ENCODE measurements at places on chromosomes 3 and 15.

DNA sequence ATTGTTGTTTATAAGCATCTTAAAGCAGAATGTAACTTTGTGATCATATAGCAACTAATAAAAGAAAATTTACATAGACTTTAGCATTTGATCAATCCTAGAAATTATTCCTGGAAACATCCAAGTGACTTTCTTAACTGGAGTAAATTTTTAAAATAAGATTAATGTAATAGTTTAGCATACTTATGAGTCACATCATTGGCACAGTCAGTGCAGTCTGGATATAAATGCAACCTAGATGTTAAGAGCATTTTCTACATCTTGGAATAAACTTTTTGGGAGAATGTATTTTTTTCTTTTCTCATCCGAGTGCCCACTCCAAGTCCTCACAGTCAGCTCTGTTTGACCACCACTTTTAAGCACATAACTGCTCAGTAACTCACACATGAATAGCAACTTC lies 324.6 kb upstream of the PLSCR5 start:
- no peak for DNase-seq

- peak; percentile 91 for DNase-seq
Observed at GRCh38 chr15:73982222-73982962, 9.7 kb downstream of the STOML1 start.

DNA sequence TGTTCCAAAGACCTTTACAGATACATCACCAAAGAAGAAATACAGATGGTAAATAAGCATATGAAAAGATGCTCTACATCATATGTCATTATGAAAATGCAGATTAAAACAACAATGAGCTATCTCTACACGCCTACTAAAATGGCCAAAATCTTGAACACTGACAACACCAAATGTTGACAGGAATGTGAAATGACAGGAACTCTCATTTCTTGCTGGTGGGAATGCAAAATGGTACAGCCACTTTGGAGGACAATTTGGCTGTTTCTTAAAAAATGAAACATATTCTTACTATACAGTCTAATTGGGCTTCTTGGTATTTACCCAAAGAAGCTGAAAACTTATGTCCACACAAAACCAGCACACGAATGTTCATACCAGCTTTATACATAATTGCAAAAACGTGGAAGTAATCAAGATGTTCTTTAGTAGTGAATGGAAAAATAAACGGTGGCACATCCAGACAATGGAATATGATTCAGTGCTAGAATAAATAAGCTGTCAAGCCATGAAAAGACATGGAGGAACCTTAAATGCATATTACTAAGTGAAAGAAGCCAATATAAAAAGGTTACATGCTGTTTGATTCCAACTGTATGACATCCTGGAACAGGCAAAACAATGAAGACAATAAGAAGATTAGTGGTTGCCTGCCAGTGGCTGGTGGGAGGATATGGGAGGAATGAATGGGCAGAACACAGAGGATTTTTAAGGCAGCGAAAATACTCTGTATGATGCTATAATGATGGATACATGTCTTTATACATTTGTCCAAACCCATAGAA lies 81.3 kb upstream of the NEDD4 start:
- no peak for DNase-seq

- no peak for DNase-seq
Observed at GRCh38 chr3:159978353-159978752, 10.3 kb upstream of the IL12A start.

DNA sequence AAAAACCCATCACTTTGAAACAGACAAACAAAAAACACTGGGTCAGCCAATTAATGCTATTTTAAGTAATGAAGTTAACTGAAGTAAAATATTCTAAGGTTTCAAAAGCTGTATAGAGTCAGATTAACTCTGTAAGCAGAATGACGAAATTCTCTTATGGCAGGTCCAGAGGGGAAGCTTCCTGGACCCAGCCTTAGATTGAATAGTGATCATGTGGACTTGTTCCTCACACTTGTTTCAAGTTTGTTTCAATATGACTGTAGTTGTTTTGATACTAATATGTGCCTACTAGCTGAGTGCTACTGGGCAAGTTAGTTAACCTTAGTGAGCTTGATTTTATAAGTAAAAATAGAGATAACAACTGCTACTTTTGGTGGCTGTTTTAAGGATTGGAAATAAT lies 32.6 kb downstream of the PLS1 start:
- DNase-seq: no peak

- DNase-seq: no peak
Observed at GRCh38 chr15:39641191-39641889, 60.5 kb downstream of the THBS1 start.

DNA sequence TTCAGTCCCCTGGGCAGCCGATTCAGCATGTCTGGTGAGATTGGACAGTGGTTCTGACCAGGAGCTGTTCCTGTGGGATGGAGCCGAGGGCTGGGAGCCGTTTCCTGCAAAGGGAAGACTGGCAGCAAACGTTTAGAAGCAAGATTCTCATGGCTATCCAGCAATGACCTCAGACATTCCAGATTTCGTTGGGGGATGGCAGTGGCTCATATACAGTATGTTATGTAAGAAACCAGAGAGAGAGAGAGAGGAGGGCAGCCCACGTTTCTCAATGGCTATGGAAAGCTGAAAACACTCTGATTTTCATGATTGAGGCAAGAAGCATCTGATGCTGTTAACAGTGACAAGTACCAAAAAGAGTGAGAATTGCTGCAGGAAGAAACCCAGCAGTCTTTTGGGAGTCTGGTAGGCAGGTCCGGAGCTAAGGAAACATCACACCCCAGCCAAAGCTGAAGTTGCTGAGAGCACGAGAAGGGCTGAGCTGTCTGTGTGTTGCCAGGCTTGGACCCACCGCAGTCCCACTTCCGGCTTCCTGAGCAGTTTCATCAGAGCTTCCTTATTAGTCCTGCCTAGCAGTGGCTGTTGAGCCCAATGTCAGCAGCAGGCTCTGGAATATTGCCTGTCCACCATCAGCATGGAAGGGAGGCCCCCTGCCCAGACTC lies 25.6 kb upstream of the VPS8 start:
- peak; percentile 89 for DNase-seq

GRCh38 chr3:95797081-95797480 lies 1017.3 kb upstream of the EPHA6 start:
- DNase-seq: no peak

- DNase-seq: no peak
Observed at GRCh38 chr15:94027581-94027980, 203.8 kb upstream of the MCTP2 start.

GRCh38 chr15:31561156-31561555 lies 234.5 kb downstream of the KLF13 start:
- DNase-seq: no peak

- no peak for DNase-seq
Observed at GRCh38 chr15:48361685-48362084, 30.5 kb downstream of the DUT start.

DNA sequence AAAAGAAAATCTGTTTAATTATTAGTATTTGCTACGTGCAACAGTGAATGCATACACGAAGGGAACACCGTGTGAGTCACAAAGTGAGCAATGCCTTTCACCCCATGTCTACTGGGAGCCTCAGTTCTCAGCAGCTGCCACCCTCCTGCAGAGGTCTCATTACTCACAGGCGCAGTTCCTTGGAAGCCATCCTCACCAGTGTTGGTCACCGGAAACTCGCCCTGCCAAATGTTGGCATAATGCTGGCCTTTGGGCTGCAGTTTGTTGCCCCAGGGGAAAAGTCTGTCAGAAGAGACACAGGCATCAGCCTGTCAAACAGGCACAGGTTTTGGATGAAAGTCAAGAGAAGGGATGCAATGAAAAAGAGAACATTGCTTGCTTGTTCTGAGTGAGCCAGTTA lies 50.1 kb downstream of the SUMF1 start:
- no peak for DNase-seq

DNA sequence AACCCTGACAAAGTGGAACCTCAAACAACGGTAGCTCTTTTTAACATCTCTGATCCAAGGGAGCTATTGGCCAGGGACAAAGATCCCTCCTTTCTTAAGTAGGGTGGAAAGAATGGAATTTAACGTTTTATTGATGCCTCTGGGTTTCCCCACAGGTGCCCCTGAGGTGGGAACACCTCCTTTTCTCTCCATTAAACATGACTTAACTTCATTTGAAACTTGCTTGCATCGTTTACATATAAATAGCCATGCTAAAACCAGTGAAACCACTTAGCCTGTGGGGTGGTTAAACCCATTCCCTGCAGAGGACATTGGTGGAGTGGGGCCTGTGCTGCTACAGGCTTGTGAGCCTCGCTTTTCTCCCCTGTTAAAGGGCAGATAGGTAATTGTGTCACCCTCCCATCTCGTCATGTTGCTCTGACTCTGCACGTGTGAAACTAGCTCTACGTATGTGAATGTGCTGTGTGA lies 9.7 kb downstream of the CGNL1 start:
- DNase-seq: no peak

GRCh38 chr3:32281570-32282106 lies 43.2 kb downstream of the CMTM8 start:
- no peak for DNase-seq

DNA sequence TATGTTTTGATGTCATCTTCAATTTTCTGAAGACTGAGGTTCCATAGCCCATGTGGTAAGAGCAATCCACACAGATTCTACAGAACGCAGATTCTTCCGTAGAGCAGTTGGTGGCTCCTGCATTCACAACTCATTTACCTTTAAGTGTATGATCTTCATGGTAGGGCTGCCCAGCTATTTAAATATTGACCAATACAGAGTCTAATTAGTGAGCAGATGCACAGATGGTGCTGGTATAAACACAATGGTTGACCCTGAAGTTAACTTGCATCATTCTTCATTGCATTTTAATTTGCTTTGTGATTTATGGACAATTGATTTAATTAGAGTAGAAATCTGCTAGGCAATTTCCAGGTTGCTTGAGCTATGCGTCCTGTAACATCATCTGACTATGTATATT lies 269.2 kb downstream of the SQOR start:
- no peak for DNase-seq

DNA sequence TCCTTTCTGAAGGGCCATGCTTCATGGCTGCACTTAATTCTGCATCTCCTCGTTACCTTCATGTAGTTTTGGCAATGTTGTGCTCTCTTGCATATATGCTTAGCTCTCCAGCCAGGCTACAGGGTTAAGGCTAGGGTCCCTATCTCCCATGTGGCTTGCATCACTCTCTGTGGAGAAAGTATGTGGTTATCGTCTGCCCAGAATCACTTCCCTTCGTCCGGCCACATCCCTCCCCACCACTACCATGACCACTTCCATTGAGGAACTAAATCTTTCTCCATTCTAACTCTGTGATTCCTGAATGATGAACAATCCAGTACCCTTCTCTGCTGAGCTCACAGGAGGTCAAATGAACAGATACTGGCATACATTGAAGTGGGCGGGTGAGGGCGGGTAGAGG lies 34.0 kb downstream of the WWTR1 start:
- DNase-seq: no peak

- DNase-seq: no peak
Observed at GRCh38 chr3:186268616-186269448, 93.2 kb downstream of the DGKG start.

DNA sequence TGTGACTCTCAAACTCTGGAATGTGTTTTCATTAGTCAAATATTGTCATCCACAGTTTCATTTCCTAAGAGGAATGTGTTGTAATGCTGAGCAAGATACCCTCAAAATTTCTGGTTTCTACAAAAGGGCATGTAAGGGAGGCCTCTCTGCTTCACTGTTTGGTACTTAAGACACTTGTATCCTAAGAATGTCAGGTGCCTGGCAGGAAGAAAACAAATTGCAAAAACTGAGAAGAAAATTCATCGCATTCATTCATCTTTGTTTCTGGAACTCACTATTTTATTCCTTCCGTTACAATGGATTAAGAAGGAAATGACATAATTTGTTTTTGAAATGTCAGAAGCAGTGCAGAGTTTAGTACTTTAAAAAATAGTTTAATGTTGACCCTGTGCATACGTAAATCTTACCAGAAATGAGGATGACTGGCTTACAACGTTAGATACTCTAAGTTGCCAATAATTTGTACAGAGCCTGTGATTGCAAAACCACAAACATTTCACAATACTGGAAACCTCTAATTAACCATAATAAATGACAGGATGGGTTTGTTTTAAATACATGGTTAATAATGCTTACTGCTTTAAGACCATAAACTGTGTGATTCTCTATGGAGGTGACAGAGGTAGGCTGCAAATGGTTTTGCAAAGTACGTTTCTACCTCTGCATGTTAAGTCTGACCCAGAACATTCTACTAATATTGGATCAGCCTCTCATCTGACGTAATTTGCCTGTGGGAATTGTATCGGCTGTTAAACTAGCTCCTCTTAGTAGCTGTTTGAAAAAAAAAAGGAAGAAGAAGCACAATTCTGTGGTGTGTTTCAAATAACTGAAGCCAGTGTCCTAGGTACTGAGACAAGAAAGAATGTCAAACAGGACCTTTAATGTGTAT lies 477.8 kb downstream of the RBMS3 start:
- no peak for DNase-seq

- no peak for DNase-seq
Observed at GRCh38 chr3:121730940-121731687, 18.4 kb downstream of the GOLGB1 start.

GRCh38 chr15:99480016-99480810 lies 85.6 kb upstream of the MEF2A start:
- DNase-seq: no peak

DNA sequence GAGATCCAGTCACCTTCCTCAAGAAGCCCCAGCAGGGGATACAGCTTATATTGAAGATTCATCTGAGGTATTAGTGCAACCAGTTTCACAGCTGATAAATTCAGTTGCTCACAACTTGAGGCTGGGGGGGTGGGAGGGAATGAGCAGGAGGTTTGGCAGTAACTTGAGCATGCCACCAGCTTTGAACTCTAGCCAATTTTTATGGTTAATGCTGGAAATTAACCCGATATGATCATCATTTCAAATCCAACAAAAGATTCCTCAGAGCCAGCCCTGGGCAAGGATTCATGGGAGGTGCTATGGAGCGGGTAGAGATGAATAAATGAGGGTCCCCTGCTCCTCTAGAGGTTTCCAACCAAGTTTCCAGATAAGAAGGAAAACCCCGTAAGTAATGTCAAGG lies 73.1 kb upstream of the HES1 start:
- no peak for DNase-seq

- DNase-seq: no peak
Observed at GRCh38 chr15:45631776-45632175, 3.1 kb upstream of the SQOR start.

DNA sequence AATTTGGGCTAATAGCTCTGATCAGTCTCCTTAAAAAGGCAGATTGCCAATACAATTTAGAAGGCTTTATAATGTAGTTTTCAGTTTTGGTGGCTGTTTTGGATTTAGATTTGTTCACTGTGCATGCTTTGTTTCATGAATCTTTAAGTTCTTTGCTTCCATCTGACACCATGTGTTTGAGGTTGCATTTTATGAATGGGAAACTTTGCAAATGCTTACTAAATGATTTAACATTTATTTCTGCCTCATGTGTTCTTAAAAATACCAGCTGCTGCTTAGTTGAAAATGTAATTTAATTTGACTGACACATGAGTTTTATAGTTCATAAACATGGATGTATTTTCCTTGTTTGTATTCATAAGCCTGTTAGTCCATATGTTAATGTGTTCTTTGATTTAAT lies 78.6 kb downstream of the RNF13 start:
- DNase-seq: no peak

- no peak for DNase-seq
Observed at GRCh38 chr3:31968369-31968926, 12.6 kb downstream of the OSBPL10 start.

Measured in right hindlimb (tissue), 1 donor.